ENCODE measurements at places on chromosomes 1 and 21.

GRCh38 chr1:33255347-33256220, 708 bp upstream of the ZNF362 start:
- DNase-seq, result peak; percentile 76

- DNase-seq, result no peak
These were observed 172.2 kb upstream of the ETV3 start for GRCh38 chr1:157310401-157310800.

GRCh38 chr1:222987674-222988076, 155.4 kb downstream of the TLR5 start:
- DNase-seq, result peak; percentile 59

DNA sequence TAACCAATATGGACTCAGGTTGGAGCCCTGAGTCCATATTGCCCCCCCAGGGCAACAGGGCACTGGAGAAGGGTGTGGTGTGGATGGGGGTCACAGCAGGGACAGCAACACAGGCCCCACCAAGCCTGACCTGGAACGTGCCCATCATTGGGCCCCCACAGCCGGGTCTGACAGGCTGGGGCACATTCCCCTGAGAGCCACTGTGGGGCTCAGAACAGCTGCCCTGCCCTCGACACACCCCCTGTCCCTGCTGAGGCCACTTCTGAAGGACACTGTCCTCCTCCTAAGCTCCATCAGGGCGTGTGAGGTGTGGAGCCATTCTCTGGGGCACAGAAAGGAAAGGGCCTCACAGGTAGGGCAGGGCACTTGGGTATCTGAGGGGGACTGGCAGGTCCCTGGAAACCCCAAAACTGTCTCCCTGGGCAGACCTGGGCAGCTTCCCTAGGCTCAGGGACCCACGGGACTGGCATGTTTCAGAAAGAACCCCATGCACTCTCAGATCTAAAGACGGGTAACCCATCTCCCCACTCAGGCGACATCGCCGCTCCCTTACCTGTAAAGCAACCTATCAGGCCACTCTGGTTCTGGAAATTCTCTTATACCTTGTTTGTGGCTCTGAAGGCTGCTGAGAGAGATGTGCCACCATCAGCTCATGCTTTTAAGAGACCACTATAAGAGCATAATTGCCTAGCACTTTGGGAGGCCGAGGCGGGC, 95.5 kb downstream of the DMRTB1 start:
- DNase-seq, result no peak

DNA sequence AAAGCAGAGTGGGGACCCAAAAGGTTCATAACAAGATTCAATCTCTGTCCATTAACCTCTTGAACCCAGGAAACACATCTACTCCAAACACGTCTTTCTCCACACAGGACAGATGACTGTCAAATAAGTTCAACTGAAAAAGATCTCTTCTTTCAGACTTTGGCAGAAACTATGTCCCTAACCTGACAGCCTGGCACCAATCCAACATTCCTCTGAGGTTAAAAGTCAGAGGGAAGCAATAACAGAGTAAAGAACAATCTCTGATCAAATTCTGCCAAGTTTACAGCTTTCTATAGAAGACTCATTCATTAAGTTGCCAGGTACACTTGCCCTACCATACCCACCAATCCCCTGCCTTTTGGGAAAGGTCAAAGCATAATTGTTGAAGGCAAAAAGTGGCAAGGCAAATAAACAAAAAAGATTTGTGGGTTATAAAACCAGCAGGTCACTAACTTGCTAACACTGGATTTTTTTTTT, 31.9 kb downstream of the OTUD7B start:
- no peak for DNase-seq

DNA sequence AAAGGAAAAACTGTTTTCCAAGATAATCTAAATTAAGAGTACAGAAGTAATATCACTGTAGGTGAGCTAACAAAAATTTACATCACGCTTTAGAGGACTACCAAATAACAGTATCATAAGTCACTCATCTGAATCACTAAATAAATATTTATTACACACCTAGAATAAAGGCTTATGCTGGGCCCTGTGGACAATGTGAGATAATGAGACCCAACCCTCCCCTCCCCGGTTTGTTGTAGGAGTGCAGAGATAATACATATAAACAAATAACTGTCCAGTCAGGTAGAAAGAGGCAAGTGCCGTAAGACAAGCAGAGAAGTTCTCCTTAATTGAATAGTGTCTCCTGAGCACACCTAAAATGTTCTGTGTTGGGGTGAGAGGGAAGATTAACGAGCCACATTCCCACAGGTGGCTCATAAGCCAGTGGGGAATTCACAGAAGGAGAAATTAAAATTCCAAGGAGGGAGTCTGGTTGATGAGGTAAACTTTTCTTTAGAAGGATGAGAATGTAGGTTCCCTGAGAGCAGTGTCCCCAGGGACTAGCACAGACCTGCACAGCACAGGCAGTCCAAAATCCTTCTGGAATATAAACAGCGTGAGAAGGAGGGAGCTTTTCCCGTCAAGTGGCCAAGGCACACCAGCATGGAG, 241.4 kb downstream of the NFIA start:
- DNase-seq, result no peak

- no peak for DNase-seq
These were observed 14.8 kb upstream of the PSMA5 start for GRCh38 chr1:109441069-109441468.

DNA sequence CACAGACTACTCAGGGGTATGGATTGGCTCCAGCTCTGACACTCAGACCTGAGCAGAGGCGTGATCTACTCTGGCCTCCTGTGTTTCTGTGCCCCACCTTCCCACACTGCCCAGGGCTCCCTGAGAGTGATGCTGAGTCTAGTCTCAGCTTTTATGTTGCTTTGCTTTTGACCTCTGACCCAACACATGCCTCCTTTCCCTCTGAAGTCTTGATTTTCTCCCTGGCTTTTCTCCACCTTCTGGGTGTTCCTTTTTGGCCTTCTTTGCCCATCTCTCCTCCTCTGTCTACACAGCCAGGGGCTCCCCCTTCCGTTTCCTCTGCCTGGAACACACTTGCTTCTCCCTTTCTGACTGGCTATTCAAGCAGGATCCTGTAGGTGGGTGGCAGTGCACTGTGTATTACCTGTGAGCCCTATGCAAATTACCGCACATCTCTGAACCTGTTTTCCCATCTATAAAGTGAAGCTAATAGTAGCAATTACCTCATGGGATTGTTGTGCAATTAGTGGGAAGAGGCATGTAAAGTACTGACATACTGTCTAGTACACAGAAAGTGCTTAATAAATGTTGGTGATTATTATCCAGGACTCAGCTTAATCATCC, 13.7 kb upstream of the MEX3A start:
- no peak for DNase-seq

DNA sequence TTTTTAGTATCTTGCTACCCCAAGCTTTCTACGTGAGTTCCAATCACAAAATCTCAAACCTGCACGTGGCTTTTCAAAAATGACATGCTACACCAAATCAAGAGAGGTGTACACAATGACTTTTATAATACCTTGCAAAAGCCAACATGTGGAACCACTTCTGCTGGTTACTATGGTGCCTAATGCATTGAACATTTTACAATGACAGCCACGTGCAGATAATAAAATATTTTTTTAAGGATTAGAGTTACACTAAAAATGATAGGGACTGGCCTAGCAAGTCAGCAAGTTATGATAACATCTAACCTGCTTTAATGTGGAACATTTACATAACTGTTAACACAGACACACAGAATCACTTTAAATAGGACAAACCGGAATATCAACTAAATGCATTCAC, 30.2 kb downstream of the EYA3 start:
- peak; percentile 4 for DNase-seq

DNA sequence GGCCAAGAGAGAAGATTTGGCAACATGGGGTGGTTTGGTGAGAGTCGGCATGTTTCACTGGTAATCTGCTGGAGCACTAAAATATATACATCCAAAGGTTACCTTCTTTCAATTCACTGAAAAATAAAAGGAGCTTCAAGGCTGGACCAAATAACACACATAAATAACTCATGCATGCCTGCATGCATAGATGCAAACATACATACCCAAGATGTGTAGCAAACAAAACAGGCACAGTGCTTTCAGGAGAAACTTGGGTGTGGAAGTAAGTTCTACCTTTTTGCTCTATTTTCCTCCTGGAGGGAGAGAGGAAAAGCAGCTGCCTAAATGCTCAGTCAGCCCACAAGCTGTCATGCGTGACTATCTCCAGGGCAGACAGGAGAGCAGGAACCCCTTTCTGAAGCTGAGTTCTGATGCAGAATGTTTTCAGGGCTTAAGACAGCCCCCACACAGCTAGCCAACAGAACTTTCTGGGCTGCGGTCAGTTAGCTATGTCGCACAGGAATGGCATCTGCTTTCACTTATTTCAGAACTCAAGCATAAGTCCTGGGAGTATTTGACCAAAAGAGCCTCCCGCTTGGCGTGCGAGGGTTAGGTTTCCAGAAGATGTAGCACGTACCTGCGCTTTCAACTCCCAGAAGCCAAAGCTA, 166.2 kb downstream of the TOMM20 start:
- DNase-seq, result no peak

GRCh38 chr1:51491166-51491981, 27.7 kb downstream of the EPS15 start:
- DNase-seq, result no peak

- no peak for DNase-seq
These were observed 7.8 kb downstream of the IRF6 start for GRCh38 chr1:209797978-209798639.

- DNase-seq, result no peak
These were observed 21.4 kb downstream of the SMG7 start for GRCh38 chr1:183493540-183494245.

GRCh38 chr1:156425943-156426342, 56.9 kb downstream of the RHBG start:
- no peak for DNase-seq

- peak; percentile 78 for DNase-seq
These were observed 892 bp downstream of the TYW3 start for GRCh38 chr1:74733604-74734484.

- no peak for DNase-seq
These were observed 445.5 kb downstream of the MATN1 start for GRCh38 chr1:30277911-30278310.

DNA sequence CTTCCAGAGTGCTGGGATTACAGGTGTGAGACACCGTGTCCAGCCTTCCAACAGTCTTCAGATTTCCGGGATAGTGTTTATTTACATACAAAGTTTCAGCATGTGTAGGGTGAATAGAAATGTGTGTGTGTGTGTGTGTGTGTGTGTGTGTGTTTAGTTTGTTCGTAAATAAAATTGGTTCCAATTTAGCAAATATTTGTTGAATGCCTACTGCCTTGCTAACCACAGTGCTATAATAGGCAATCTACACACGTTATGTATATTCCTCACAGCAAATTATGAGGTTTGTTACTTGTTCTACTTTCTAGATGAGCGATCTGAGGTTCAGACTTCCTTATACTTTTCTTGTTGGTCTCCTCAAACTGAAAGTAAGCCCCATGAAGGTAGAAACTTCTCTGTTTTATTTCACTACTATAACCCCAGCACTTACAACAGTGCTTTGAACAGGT, 32.8 kb upstream of the EPS15 start:
- DNase-seq, result no peak

DNA sequence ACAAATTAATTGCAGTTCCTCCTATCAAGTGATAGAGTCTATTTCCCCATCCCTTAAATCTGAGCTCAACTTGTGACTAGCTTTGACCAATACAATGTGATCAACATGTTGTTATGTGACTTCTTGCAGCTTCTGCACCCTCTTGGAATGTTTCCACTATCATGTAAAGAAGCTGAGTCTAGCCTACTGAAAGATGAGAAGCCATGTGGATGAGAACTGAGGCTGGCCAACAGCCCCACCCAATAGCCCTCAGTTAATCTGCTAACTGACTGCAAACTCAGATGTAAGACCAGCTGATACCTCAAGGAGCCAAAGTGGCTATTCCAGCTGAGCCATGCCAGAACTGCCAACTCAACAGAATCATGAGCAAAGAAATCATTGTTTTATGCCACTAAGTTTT, 44.0 kb downstream of the LYST start:
- DNase-seq, result no peak

GRCh38 chr1:93016171-93016570, 54.9 kb upstream of the DIPK1A start:
- DNase-seq, result no peak

DNA sequence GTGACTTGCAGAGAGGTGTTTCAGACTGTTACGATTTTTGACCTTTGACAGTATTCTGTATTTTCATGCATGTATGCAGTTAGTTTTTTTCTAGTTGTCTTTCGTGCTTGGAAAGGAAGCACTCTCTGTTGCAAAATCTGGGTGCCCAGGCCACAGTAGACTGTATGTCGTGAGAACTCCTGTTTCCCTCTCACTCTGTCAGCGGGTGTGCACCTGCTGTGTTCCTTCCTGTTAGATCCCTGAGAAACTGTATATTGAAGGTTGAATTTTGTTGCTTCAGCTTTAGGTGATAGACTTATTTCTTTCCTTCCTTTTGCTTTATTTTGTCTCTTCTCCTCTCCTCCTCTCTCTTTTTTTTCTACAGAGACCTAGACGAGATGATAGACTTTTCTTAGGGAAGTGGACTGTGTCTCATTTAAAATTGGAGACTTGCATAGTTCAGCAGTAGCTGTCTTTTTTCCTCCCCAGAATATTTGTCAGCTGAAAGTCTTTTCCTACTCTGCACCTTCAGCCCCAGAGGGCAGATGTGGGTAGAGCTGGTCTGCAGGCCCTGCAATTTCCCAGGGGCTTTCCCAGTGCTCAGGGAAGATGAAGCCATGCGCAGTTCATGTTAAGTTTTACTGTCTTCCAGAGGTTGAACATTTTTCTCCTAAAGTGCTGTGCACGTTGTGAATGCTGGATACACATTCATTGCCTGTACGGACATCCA, 1.4 kb downstream of the TRAPPC10 start:
- DNase-seq, result peak; percentile 33

GRCh38 chr1:145720878-145721671, 1.8 kb downstream of the CD160 start:
- peak; percentile 84 for DNase-seq

GRCh38 chr1:94539496-94539895, 2.1 kb downstream of the F3 start:
- DNase-seq, result no peak

- peak; percentile 51 for DNase-seq
These were observed 14.9 kb downstream of the PDIK1L start for GRCh38 chr1:26126321-26127084.

- no peak for DNase-seq
These were observed 113.4 kb downstream of the ERG start for GRCh38 chr21:38384675-38385426.

DNA sequence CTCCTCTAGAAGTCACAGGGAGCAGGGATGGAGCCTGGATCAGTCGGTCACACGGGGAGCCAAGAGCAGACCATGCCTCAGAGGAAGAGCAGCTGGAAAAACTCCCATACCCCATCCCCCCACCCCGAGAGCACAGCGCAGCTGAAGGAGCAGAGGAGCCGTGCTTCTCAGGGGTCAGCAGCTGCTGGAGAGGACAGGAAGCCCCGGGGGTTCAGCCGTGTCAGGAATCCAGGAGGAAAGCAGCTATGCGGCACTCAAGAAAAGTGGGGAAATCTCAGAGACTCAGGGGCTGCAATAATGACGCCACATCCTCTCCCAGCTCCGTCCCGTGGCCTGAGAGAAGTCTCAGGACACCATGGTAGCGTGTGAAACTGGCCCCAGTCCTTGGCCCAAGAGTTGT, 102.3 kb downstream of the NPHP4 start:
- no peak for DNase-seq

Data from HAP-1 (cell line).